Right renal cortex interstitium (tissue), 3 donors: ENCODE measurements at places on chromosomes 5 and 9. TPM values are rescaled to one million over a fixed set of nuclear protein-coding genes. Genes with fewer than 3 reads are reported as not detected.

The LECT2 gene
- 0.79 TPM for polyA plus RNA-seq

- no peak for DNase-seq
These were observed 40.6 kb downstream of the ZNF883 start for GRCh38 chr9:112971415-112971814.

DNA sequence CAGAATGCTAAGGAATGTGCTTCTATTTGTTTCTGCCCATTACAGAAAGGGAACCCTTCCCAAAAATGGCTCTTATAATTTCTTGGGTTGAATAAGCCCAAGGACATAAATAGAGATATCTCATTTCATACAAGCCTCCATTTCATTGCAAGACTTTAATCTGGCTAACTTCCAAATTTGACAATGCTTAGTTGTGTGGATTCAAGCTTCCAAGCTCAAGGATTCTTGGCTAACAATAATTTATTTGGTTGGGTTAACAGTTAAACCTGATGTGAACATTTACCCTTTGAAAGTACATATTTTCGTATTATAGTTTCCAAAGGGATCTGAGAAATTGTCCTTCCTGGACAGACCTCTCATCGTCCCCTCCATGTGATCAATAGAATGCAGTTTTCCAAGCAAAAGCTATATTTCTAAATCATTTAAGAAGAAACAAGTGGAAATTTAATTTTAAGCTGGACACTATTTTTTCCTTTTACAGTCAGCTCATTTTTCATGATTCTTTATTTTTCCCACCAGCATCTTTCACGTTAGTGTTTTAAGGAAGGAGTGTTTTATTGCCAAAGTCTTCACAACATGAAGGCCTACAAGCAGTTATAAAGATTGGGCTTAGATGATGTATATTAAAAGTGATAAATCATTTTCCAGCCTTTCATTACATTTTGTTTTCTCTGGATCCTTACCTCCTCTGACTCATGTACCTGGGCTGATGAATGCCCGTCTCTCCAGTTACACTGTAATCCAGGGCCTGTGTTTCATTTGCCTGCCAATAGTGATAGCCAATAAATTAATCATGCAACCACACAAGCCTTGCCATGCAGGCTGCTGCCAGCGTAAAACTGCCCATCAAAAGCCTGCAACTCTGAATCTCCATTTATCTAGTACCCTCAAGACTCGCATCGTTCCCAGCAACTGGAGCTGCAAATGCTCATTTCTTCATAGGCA, 176.7 kb downstream of the NTRK2 start:
- DNase-seq: no peak

- no peak for DNase-seq
These were observed 19.4 kb downstream of the AMBP start for GRCh38 chr9:114058688-114059046.

DNA sequence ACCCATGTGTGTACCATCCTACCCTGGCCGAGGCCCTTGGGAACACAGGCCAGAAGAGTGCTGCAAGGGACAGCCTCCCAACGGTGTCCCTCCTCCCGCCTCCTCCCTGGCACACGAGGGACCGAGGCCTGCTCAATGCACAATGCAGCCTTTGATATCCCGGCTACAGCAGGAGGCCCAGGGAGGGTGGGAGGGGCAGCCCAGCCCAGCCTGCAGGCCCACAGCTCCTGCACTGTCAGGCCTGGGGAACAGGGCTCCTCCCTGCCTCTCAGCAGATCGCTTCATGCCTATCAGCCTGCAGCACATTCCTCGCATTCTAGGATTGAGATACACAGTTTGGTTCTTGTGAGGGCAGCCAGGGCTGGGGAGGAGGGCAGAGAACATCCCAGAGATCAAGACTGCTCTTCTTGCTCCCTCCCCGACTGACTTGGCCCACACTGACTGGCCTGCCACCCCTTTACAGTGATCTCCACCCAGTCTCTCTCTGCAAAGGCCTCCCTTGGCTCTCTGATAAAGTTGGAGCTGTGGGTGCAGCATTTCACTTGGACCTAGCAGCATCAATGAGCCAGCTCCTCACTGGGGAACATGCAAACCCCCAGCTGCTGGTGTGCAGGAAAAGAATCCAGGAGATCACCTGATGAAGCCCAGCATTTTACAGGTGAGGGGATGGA, at the start of gene SH3TC2:
Gene SH3TC2, minus strand, starts transcription at position 46 of the 671 bp plus-strand sequence. Its CDS starts 40 bp downstream, at position 6.
- DNase-seq: no peak

The FUBP3 gene
- polyA plus RNA-seq: 75.9 TPM

GRCh38 chr5:138138949-138139780, at the start of gene NME5:
Gene NME5 (minus strand): TSS chr5:138139428. CDS start chr5:138138780, 648 bp downstream.
- peak; percentile 60 for DNase-seq

The TSLP gene
- polyA plus RNA-seq: 0.42 TPM

The ARHGEF39 gene
- 7.4 TPM for polyA plus RNA-seq

- DNase-seq: no peak
These were observed 70.4 kb downstream of the RAPGEF1 start for GRCh38 chr9:131669269-131670157.

DNA sequence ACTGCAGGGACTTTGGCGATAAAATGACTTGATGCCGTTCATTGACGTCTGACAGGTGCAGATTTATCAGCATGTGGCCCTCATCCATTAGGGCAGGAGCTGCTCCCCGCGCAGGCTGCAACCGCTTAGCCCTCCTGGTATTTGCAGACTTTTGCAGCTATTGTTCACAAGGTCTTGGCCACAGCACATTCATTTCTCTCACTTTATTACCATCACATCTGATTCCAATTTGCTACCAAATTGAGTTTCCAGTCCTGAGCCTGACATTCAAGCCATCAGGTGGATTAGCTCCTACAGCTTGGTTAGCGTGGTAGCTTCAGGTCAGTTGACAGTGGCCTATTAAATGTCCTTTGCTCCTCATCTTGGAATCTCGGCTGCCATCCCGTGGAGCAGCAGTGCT, 299.2 kb downstream of the CD180 start:
- DNase-seq: no peak

The SPAG8 gene
- polyA plus RNA-seq: 5.8 TPM

DNA sequence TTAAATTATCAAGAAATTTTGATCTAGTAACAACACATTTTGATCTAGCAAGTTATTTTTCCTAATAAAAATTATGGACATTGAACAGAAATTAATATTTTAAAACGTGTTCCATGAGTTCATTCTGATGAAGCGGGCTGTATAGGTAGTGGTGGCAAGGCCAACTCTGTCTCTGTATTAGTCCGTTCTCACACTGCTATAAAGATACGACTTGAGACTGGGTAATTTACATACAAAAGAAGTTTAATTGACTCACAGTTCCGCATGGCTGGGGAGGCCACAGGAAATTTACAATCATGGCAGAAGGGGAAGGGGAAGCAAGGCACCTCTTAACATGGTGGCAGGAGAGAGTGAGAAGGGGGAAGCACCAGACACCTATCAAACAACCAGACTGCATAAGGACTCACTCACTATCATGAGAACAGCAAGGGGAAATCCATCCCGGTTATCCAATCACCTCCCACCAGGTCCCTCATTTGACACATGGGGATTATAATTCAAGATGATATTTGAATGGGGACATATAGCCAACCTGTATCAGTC, 61.2 kb downstream of the TMEM232 start:
- no peak for DNase-seq

DNA sequence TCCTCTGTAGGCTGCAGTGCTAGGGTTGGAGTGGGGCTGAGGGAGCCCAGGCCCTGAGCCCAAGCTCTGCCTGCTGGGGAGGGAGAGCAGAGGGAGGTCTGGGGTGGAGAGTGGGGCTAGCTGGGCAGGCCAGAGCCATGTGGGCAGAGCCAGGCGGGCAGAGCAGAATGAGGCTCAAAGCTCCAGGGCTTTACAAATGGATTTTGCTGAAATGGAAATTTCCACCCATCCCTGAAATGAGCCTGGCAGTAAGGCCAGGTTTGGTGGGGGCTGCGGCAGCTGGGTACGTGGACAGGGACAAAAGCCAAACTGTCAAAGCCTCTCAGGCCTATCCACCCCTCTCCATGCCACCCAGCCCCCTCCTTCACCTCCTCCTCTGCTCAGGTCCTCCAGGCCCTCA, 74.2 kb upstream of the ARAP3 start:
- DNase-seq: no peak

GRCh38 chr9:70563431-70564204, 149.2 kb upstream of the KLF9 start:
- no peak for DNase-seq

GRCh38 chr5:168479166-168479565, 7.1 kb upstream of the RARS1 start:
- DNase-seq: no peak

The C9orf50 gene
- polyA plus RNA-seq: 0.34 TPM

DNA sequence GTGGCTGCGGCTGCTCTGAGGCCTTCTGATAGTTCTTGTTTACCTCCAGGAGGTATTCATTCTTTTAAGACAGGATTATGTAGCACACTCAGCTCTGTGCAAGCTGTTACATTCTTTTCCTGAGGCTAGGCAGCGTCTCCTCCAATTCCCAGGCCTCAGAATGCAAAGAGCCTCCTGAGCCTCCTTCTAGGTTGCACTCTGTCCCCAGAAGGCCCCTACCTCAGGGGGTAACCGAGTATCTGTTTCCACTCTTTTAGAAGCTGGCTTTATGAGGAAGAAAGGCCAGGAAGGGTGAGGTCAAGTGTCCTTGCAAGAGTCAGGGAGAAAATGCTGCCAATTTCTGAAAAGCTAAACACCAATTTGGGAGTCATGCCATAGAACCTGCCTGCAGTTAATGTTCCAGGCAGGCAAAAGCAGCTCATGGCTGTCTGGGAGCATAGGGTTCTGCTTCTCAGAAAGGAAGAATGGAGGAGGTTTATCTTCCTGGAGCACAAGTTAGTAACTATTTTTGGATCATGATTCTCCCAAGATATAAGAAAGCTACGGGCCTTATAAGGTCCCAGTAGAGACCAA, 178.9 kb downstream of the SEMA6A start:
- no peak for DNase-seq

The ACTBL2 gene
- not detected for polyA plus RNA-seq
